ENCODE measurements at places on chromosomes 2 and 18. TPM values are rescaled to one million over a fixed set of nuclear protein-coding genes. Genes with fewer than 3 reads are reported as not detected.

CYP27C1 gene
- total RNA-seq = not detected

TNFAIP6 gene
- total RNA-seq = not detected

LYPD6 gene
- total RNA-seq = not detected

NEUROD1 gene
- not detected for total RNA-seq

MOCOS gene
- 0.36 TPM for total RNA-seq

DIS3L2 gene
- 19.9 TPM for total RNA-seq

SCN1A gene
- not detected for total RNA-seq

SCN3A gene
- total RNA-seq = 0.25 TPM

SERPINB13 gene
- total RNA-seq = not detected

POTEE gene
- 0.66 TPM for total RNA-seq

CASP10 gene
- total RNA-seq = 25.1 TPM

UGT1A8 gene
- not detected for total RNA-seq

NAT8 gene
- not detected for total RNA-seq

GRHL1 gene
- 0.59 TPM for total RNA-seq

LYPD6B gene
- total RNA-seq = not detected

KIAA1328 gene
- total RNA-seq = 8.2 TPM
